ENCODE measurements at places on chromosomes 12 and 14. TPM values are rescaled to one million over a fixed set of nuclear protein-coding genes. Genes with fewer than 3 reads are reported as not detected.

Gene CLEC14A
- total RNA-seq, result 84.2 TPM

- DNase-seq, result no peak
These were observed 120.7 kb downstream of the C12orf75 start for GRCh38 chr12:105451211-105451610.

- DNase-seq, result no peak
These were observed 174.9 kb upstream of the RPH3A start for GRCh38 chr12:112616469-112617152.

Gene IL22
- not detected for total RNA-seq

DNA sequence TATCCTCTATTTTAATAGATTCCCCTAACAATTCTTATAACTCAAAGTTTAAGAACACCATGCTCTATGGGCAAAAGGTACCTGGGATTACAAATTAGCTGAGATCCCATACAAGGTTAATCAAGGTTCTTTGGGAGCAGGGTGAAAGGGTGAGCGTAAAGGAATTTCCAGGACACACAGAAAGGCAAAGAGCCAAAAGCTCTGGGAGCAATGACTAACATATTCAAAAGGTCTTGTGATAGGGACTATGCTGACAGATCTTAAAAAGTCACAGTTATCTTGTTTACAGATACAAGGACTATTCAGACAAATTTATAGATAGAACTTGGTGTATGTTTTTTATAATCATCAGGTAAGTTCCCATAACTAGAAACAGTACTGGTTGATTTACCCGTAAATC lies 19.5 kb upstream of the PPFIBP1 start:
- DNase-seq, result no peak

- DNase-seq, result no peak
These were observed 27.5 kb downstream of the TESPA1 start for GRCh38 chr12:54956818-54957641.

Gene GPD1
- under 0.01 TPM for total RNA-seq

Gene TTC8
- 9.6 TPM for total RNA-seq
